Urinary bladder (tissue), 4 donors: ENCODE measurements at places on chromosomes 1 and 21. TPM values are rescaled to one million over a fixed set of nuclear protein-coding genes. Genes with fewer than 3 reads are reported as not detected.
A peak's percentile ranks its signal among the peaks of the same experiment; 100 is the strongest.

BARHL2 gene
- not detected for total RNA-seq

- DNase-seq = no peak
These were observed 57.0 kb downstream of the CHD5 start for GRCh38 chr1:6123083-6123482.

DNA sequence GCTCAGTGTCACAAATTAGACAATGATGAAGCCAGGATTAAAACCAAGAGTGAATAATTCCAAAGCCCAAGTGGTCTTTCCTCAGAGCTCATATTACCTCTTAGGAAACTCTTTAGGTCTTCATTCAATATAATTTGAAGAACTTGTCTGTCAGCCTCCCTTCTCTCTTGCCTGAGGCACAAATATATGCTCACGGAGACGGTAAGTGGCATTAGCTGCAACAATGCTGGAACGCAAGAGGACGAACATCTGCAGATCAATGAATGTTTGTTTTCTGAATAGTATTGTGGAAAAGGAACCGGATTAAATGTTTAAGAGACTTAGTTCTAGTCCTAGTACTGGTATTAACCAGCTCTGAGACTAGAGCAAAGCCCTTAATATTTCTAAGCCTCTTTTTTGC lies 39.7 kb upstream of the LYST start:
- no peak for DNase-seq

GRCh38 chr1:202952099-202952498 lies 6.0 kb downstream of the ADIPOR1 start:
- DNase-seq = no peak

DNA sequence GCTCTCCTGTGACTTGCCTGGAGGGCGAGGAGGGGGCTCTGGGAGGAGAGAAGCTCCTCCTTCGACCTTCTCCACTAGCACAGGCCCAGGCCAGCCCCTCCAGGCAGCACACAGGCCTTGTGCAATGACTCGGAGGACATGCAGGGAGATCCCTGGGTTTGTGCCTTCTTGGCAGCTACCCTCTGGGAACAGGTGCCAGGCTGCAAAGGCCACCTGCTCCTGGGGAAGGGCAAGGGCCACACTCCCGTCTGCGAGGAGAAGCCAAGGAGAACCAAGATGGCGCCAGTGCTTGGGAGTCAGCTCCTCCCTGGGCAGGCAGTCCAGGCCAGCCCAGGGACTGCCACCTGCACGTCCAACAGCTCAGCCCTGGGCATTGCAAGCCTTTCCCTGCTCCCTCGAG lies 15.3 kb downstream of the CASZ1 start:
- DNase-seq = no peak

GRCh38 chr1:187987236-187987776 lies 1158.6 kb downstream of the PLA2G4A start:
- DNase-seq = no peak

DNA sequence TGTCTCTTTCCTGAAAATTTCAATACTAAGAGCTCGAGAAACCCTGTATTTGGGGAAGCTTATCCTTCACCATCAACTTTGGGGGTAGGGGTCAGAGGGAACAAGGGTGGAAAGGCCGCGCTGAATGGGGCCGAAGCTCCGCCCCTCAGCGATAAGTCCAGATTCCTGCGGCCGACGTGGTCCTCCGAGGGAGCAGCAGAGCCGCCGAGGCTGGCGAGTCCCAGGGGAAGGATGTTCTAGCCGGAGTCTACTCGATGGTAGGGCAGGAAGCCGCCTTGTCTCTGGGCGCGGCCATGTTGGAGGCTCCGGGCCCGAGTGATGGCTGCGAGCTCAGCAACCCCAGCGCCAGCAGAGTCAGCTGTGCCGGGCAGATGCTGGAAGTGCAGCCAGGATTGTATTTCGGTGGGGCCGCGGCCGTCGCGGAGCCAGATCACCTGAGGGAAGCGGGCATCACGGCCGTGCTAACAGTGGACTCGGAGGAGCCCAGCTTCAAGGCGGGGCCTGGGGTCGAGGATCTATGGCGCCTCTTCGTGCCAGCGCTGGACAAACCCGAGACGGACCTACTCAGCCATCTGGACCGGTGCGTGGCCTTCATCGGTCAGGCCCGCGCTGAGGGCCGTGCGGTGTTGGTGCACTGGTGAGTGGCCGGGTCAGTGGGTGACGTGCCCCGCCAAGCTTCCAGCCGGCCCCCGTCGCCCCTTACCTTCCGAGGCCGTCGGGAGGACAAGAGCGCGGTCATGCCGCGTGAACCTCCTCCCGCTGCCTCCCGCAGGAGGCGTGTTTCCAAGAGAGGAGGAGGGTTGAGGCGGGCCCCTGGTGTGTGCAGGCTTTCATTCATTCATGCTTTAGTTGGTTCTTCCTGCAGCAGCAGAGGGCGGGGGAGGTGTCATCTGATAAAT lies at the start of gene DUSP12:
DUSP12 (plus strand) TSS at position 278 of the 899 bp plus-strand sequence; CDS start at position 294, 16 bp downstream.
- peak; percentile 86 for DNase-seq

GRCh38 chr1:153368495-153368894 lies 6.9 kb downstream of the S100A12 start:
- DNase-seq = no peak
